NCI-H446 (cell line): ENCODE measurements at places on chromosomes 6 and 20.

GRCh38 chr6:109225946-109226345, 130.6 kb downstream of the CEP57L1 start:
- DNase-seq = no peak

- DNase-seq = no peak
These were observed 260.6 kb upstream of the BMP2 start for GRCh38 chr20:6506906-6507305.

- DNase-seq = no peak
These were observed 347.0 kb downstream of the RNGTT start for GRCh38 chr6:88616380-88616779.

- peak; percentile 32 for DNase-seq
These were observed at the start of gene PHACTR2 for GRCh38 chr6:143677891-143678791. PHACTR2 (plus strand) TSS chr6:143677965; CDS start chr6:143678164, 199 bp downstream.

GRCh38 chr20:63589261-63590217, 15.5 kb upstream of the HELZ2 start:
- no peak for DNase-seq

DNA sequence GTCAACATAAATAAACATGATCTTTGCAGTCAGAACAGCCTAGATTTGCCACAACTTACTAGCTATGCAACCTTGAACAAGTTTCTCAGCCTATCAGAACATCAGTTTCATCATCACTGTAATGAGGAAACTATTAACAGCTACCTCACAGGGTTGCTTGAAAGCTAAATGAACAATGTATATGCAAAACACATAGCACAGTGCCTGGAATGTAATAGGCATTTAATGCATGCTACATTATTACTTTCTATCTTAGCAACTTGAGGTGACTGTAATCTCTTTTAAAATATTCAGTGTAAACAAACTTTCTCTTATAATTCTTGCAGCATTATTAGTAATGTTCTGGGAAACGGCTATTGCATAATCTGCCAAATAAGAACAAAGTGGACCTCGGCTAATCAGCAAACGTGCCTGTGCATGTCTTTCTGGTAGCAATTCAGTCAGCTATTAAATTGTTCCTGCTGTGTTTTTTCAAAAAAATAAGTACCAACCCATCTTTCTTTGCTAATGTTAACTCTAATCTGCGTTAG, 61.5 kb downstream of the SYNE1 start:
- DNase-seq = no peak

- DNase-seq = peak; percentile 76
These were observed 115.1 kb upstream of the ARID1B start for GRCh38 chr6:156662025-156662445.

DNA sequence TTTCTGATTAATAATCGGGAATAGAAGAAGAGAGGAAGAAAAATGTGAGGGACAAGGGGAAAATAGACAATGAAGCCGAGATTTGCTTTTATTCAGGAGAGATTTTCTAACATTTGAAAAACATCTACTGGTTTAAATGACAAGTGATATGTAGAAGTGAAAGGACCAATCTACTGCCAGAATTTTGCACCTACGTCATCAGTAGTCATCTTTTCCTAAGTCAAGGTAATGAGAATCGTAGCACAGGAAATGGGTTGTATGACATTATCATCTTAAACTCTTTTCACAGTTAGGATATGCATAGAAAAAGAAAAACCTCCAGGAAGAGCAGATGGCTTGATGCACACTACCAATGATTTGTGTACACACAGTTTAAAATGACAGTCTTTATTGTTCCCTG, 45.3 kb upstream of the RAB32 start:
- no peak for DNase-seq

GRCh38 chr20:2109425-2110210, 8.0 kb downstream of the STK35 start:
- no peak for DNase-seq

GRCh38 chr20:13089950-13090469, 81.2 kb downstream of the SPTLC3 start:
- no peak for DNase-seq

DNA sequence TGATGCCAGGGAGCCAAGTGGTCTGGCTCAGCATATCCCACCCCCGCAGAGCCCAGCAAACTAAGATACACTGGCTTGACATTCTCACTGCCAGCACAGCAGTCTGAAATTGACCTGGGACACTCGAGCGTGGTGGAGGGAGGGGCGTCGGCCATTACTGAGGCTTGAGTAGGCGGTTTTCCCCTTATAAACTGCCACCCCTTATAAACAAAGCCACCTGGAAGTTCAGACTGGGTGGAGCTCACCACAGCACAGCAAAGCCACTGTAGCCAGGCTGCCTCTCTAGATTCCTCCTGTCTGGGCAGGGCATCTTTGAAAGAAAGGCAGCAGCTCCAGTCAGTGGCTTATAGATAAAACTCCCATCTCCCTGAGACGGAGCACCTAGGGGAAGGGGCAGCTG, 19.4 kb downstream of the TINAG start:
- DNase-seq = no peak

- DNase-seq = peak; percentile 48
These were observed 31.8 kb upstream of the ELMO2 start for GRCh38 chr20:46438156-46438750.

DNA sequence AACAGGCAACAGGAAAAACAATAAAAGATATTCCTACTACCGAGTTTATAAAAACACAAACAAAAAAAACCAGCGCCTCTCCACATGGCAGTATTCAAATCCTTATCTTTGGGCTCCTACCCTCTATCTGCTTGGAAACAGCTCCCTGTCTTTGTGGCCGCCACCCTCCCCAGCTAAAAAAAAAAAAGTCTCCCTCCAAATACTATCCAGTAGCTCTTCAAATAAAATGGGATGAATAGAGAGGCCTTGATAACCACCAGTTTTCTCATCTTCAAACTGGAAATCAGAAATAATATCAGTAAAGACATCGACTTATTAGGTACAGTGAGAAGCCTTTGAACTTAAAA, 96.2 kb downstream of the PSMG4 start:
- DNase-seq = no peak

DNA sequence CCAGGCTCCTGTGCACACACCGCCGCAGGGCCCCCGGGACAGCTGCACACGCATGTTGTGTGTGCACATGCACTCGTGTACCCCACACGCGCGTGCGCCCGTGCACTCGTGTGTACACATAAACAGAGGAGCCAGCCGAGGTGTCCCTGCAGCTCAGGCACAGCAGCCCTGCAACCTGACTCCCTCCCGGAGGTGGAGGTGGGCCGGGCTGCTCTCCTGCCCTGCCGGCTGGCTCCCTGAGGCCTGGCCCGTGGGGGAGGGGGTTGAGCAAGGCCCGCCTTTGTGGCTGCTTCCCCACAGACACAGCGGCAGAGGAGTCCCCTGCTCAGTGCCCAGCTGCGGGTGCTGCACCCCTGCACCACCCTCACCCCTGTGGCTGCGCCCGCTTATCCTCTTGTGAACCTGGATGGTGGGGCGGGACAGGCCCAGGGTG, 624 bp downstream of the RBBP8NL start:
- DNase-seq = no peak

DNA sequence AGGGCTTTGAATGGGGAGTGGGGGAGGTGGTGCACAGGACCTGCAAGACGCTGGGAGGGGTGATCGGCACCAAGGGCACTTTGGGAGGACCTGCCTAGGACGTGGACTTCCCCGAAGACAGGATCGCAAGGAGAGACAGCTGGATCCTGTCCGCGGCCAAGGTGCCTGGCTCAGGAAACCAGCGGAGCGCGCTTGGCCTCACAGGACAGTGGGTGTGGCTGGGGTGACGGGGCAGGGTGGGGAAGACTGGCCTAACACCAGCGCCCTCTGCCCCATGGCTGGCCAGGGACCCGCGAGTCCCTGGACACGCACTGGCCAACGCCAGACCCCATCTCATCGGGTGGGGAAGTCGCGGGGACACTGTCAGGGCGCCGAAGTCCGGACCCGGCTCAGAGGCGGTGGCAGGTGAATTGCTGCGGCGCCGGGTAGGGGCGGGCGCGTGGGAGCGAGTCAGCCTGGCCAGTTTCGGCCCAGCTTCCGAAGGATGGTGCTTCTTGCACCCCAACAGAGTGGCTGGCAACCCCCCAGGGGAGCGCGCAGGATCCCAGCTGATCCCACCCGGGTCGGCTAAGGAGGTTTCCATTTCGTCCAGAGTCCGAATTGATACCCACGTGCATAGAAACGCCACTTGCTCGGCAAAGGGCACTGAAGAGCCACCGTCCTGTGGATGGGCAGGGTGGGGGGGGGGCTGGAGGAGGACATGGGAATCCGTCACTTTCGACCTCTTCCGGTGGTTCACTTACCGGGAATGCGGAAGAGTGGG, 785 bp upstream of the THBD start:
- DNase-seq = no peak

GRCh38 chr6:146433881-146434731, 109.5 kb upstream of the RAB32 start:
- DNase-seq = no peak
